ENCODE measurements at places on chromosomes 3 and 15.

DNA sequence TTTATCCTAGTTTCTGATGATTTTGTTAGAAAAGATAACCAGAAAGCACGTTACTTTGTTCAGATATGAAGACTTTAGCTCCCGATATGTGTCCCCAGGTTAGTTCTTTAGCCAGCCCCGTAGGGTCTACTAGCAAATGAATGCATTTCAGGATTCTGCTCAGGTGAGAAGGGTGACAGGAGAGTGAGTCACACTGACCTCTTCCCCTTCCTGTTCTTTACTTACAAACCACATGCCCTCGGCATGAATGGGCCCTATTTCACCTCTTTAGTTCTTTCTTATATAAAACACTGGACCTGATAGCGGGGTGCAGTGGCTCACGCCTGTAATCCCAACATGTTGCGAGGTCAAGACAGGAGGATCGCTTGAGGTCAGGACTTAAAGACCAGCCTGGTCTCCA lies 98.4 kb downstream of the SLC49A4 start:
- DNase-seq, result no peak

GRCh38 chr3:56998076-56998529 lies 62.4 kb upstream of the SPATA12 start:
- DNase-seq, result no peak

DNA sequence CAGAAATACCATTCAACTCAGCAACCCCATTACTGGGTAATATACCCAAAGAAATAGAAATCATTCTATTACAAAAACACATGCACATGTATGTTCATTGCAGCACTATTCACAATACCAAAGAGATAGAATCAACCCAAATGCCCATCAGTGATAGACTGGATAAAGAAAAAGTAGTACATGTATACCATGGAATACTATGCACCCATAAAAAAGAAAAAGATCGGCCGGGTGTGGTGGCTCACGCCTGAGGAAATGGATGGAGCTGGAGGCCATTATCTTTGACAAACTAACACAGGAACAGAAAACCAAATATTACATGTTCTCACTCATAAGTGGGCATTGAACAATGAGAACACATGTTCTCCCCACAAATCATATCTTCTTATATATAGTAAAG lies 75.7 kb upstream of the TNFSF10 start:
- no peak for DNase-seq

DNA sequence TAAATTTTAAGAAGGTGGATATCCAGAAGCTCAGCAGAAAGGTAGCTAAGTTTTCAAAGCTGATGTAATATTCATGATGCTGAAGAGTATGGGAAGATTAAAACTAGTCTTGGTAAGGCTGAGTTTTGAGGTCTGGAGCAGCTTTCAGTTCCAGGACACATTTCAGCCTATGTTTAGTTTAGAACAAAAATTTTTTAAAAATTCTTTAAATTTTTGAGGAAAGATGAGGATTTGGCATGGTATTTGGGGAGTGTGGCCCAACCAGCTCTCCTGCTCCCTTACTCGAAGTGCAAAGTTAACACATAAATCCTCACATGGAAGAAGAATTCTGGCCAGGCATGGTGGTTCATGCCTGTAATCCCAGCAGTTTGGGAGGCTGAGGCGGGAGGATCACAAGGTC lies 1039.1 kb downstream of the NAALADL2 start:
- DNase-seq, result no peak

DNA sequence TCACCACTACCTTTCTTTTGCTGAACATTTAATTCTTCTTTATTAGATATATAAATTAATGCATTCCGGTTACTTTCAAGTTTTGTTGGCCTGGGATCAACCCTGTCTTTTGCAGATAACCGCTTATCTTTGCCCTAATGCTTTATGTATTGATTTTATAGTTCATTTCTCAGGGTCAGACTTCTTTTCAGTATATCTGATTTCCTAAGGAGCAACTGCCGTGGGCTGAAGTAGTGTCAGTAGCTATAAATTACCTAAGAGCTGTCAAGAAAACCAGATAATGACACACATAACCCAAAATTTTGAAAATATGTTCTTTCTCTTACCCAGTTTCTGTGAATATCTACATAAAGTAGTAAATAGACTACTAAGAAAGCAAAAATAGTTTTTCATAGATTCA lies 38.0 kb downstream of the COL6A5 start:
- DNase-seq, result no peak

DNA sequence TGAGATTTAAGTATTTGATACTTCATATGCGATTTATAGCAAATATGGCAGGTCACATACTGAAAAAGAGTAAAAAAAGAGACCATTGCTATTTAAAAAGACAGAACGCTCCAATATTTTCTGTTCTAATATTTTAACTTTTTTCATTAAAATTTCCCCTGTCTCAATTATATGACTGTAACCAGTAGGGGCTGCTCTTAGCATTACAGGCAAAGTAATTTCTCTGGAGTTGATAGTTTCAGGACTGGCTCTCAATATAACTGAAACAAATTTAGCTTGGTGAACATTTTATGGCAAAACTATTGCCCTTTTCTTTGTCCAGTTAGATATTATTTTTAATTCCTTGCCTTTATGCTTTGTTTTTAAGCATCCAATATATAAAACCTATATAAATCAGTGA lies 286.3 kb upstream of the ROBO2 start:
- DNase-seq, result no peak

DNA sequence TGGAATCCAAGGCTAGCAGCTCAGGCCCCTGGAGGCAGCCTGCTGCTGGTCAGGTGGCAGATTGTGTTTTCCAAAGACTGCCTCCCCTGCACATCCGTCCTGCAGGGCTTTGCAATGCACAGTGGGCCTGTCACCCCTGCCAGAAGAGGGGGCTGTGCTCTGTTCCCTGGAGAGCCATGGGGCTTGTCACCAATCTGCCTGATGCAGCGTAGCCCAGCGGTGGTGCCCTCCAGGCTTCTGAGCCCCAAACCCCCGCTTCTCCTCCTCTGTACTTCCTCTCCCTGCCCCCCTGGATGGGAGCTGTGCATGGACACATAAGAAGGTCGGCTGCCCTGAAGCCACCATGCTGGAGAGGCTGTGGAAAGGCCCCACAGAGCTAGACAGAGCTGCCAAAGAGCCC lies 10.0 kb upstream of the PLXNA1 start:
- no peak for DNase-seq

GRCh38 chr15:75348562-75349350 lies 1.9 kb downstream of the NEIL1 start:
- no peak for DNase-seq

- DNase-seq, result no peak
Observed at GRCh38 chr3:194125442-194125841, 10.5 kb upstream of the HES1 start.
